ENCODE measurements at places on chromosomes 6 and 20.

DNA sequence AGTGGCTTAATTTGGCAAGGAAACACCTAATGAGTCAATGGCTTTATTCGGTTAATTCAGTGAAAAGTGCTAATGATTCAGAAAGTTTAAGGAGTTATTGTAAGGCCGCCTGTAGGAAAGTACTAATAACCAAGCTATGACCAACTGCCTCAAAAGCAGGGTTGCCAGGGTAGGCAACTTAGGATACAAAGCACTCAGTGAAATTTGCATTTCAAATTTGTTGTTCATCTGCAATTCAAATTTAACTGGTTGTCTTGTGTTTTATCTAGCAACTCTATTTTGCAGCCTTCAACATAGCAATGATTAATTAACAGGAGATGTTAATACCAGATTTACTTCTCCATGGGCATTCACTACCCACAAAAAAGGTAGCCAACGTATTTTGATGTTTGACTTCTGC lies 412.3 kb downstream of the PRKN start:
- DNase-seq, result no peak

DNA sequence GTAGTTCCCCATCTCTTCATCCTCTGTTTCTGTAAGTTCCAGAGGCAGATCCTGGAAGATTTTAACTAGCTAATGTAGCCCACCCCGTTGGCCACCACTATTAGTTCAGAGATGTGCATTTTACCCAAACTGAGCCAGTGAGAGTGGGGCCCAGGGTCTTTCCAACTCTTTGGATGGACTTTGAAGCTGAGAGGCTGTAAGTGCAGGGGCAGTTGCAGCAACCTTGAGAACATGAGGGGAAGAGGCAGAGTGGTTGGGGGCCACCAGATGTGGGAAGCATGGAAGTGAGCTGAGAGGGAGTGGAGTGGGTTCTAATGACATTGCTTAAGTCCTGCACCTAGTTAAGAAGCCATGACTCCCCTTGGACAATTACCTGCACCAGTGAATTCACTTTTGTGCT lies 72.2 kb downstream of the CDH26 start:
- no peak for DNase-seq

GRCh38 chr6:149128489-149129145 lies 188.9 kb upstream of the TAB2 start:
- DNase-seq, result peak; percentile 73

DNA sequence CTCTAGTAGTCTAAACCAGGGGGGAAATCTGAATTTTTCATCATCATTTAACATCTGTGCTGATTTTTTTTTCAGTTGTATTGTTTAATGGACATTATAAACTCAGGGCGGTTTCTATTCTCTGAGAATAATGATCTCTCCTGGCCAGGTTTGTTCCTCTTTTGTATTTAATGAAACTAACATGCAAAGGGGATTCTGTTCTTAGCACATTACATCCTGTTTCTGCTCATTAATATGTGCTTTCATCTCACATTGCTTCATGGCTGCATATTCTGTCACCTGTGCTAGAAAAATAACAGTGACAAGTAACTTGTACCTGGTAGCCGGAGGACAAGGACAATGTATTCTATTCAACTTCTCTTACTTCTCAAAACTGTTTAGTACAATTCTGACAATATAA lies 806 bp downstream of the HLA-DOB start:
- DNase-seq, result no peak

DNA sequence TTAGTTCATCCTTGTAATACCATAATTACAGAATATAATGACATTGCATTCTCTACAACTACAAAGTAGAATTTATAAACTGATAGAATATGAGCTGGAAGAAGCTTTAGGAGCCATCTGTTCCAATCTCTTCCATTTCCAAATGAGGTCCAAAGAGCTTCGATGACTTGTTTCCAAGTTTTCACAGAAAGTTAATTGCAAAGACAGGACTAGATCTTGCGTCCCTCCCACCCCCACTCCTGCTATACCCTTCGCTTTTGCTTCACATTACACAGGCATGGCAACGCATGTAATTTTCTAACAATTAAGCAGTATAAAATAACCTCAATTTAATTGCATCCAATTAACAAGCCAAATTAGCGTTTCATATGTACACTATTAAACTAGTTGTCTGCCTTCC lies 7.0 kb downstream of the HIVEP2 start:
- no peak for DNase-seq

DNA sequence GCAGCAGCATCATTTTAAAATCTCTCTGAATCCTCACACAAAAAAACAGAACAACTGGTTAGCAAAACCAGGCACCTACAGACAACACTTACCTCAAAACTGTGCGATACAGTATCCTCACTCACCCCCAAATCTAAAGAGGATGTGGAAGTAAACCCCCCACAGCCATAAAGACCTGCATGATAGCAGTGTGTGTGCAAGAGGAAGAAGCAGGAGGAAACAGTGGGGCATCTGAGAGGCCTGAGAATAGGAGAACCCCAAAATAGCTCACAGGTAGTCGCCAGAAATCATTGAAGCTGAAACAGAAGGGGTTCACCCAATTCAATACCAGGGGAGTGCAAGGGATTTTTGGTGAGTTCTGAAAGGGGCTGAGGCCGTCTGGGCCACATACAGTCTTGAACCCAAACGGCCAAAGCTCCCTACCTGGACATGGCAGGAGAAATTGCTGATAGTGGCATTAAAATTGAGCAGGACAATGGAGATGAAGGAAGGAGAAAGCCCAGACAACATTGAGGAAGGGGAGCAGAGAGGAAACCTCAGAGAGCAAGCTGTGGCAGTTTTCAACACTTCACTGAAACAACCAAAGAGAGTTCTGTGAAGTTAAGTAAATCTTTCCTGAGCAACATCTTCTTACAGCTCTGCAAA lies 129.7 kb downstream of the FIG4 start:
- no peak for DNase-seq

GRCh38 chr20:32828029-32828680 lies 8.4 kb downstream of the MAPRE1 start:
- no peak for DNase-seq

DNA sequence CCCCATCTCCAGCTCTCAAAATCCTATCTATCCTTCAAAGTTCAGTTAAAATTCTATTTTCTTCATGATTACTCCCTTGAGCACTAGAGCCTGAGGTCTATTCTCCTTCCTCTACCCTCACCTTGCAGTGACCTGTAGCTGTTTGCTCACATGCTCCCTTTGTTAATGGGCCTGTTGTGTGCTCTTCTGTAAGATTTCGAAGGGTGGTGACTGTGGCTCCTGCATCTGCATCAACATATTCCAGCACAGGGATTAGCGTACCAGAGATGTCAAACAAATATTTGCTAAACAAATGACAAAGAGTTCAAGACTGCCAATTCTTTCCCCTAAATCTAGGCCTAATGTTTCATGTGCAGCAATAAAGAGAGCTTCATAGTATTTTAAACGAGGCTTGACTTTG lies 69.5 kb downstream of the ELOVL5 start:
- DNase-seq, result no peak

DNA sequence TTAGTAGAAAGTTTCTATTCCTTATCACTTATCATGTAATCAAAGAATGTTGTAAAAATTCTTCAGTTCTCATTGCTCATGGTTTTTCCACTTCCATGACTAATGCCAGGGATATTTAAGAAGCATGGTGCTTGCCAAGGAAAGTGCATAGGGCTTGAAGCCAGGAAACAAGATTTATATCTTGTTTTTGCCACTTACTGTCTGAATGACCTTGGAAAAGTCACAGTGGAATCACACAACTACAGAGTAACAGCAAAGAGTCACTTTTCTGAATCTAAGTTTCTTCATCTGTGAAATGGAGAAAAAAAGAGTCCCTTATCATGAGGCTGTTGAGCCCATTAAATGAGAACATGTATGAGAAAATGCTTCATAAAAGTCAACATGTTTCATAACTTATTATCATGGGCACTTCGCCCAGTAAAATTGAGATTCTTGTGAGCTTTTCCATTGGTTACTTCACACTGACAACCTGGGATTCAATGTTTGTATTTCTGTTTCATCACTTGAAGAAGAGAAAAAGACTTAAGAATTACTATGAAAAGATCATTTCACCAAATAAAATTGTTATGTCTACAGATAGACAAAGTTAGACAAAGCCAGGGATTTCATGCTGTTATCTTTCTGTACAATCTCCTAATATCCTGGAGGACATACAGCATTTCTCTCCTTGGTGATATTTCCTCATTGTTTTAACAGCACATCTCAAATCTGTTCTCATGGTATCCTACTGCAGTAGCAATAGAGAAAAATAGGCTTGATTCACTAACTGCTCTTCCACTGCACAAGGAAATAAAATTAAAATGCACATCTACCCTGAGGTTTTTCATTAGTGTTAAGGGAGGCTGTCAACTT lies 7.6 kb upstream of the BMP5 start:
- DNase-seq, result no peak

DNA sequence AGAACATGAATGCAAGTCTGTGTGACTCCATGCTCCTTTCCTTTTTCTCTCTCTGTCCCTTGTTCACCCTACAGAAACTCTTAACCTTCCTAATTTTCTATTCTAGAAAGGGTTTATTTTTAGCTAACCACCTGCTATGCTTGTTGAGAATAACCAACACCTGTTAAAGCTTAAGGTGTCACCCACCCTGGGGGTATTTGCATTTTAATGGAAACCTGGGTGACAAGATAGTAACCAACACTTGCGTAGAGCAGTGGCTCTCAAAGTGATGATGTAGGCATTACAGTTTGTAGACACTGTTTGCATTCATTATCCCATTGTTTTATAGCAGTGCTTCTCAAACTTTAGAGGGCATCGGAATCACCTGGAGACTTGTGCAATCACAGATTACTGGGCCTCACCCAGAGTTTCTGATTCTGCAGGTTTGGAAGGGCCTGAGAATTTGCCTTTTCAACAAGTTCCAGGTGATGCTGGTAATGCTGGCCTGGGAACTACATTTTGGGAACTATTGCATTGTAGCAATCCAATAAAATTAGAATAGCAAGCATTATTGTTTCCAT lies 114.4 kb upstream of the ARMC2 start:
- DNase-seq, result no peak

DNA sequence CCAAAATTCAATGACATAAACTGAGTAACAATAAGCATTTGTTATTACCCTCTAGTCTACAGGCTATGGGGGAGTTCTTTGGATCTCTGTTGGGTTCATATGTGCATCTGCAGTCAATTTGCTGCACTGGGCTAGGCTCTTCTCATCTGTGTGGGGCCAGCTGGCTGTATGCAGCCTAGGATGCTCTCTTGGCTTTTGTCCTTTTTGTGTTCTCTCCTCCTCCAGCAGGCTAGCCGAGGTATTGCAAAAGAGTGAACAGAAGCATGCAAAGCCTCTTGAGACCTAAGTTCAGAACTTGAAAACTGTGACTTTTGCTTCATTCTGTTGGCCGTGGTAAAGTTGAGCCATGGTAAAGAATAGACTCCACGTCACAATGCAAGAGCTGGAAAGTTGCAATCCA lies 62.8 kb upstream of the FOXO3 start:
- DNase-seq, result peak; percentile 34

DNA sequence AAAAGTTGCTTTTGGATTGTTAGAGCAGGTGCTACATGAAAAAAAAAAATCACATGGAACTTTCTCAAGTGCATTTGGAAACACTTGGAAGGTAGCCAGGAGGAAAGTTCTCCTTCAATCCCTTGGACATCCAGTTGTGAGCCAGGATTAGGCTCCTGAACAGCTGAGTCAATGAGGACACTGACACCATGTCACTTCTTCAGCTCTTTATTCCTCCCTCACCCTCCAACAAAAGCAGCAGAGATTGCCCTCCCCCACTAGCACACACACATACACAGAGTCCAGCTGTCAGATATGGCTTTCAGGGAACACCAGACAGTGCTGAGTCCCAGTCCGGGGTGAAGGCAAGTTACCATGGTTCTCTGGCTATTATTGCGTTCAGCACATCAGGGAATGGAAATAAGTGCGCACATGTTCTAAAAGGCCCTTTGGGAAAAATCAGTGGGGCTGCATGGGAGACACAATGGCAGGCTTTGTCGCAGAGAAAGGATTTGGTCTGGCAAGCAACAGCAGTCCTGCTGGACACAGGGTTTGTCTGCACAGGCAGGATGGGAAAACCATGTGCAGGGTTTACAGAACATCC lies 124.7 kb upstream of the MARCKS start:
- no peak for DNase-seq

DNA sequence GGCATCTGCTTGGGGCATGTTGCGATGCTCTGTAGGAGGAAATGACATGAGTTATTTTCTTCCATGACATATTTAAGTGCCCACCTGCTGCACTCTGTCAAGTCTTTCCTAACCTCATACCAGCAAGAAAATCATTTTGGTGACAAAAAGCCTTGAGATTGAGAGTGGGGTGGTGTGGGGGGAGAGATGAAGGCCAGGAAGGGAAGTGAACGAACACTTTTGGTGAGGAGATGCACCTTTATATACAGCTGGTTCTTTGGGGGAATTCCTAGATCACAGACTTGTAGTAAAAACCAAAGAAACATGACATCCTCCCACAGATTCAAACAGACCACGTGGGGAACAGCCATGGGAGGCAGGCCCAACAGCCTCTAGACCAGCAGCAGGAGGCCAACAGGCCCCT lies 26.1 kb downstream of the NCOA5 start:
- no peak for DNase-seq
